Myocyte (in vitro differentiated cells): ENCODE measurements at places on chromosomes 11 and 22. TPM values are rescaled to one million over a fixed set of nuclear protein-coding genes. Genes with fewer than 3 reads are reported as not detected.

TRAF6 gene
- total RNA-seq, result 18.3 and 20.4 TPM in 2 replicates

IFITM10 gene
- total RNA-seq, result 3.9 and 8.2 TPM in 2 replicates

PVALB gene
- 3.3 and 30.7 TPM in 2 replicates for total RNA-seq

SERHL2 gene
- 1.6 and 2.8 TPM in 2 replicates for total RNA-seq

P2RY2 gene
- 1.6 and 3.4 TPM in 2 replicates for total RNA-seq

DNA sequence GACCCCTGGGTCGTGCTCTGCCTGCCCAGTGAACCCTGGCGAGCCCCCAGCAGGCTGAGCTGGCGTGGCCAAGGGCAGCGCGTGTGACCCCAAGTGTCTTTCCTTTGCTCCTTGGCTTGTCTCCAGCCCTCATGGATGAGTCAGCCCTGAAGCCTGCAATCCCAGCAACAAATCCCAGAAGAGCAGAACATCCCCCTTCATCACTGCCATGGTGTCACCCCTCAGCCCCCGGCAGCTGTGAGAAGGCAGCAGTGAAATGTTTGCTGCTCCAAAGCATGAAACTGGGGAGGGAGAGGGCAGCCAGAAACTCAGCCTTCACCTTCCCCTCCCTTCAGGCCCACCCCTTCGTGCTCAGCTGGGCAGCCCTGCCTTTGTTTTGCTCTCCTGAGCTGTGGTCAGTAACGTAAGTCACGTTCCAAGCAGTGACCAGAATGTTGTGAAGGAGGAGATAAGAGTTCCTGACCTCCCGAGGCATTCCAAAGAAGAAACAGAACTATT lies 29.8 kb downstream of the ADAMTS15 start:
- peak; percentile 95 for DNase-seq

DNA sequence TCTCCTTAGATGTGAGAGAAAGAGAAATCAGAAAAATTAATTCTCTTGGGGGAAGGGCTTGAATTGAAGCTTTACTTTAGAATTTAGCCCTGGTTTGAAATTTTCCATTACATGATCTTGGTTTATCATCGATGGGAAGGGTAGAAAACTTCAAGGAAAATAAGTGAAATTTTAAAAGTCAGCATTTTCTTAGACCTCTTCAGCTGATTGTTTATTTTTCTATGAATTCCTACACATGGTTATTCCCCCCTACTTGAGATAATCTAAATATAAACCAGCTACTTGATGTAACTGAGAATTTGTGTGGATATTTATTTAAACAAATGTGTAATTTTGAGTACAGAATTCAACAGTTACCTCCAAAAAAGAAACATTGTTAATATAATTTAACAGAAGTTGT lies 10.9 kb downstream of the PIH1D2 start:
- DNase-seq, result no peak

DNA sequence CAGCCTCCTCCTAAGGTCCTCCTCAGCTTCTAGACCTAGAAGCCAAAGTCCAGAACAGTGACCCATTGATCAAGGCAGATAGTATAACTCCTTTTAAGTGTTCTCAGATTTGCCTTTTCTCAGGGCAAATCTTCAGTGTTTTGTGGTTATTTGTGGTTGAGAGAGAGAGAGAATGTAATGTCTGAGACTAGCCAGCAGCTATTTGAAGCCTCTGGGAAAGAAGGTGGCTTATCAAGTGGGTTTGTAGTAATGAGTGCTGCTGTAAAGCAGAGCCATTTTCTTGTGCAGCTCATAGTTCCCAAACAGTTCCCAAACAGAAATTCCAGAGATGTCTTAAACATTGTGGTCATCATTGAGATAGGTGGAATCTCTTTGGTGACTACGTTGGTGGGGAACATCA lies 89.5 kb downstream of the RNF169 start:
- DNase-seq, result peak; percentile 12

DNA sequence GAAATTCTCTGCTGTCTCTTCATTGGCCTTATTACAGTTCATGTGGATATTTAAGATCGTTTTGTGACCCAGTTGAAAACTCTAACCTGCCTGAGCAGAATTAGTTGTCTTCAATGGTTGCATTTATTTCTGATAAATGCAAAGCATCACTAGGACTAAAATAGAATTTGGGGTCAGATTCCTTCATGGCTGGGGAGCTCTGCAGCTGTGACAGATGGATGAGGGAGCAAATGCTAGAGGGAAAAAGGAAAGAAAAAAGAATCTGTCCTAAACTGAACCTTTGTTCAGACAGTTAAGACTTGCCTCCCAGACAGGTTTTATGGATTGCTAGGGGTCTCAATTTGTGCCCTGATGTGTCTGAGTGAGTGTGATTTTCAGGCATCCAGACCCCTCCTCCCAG lies 113.0 kb downstream of the SYT9 start:
- peak; percentile 26 for DNase-seq

DNA sequence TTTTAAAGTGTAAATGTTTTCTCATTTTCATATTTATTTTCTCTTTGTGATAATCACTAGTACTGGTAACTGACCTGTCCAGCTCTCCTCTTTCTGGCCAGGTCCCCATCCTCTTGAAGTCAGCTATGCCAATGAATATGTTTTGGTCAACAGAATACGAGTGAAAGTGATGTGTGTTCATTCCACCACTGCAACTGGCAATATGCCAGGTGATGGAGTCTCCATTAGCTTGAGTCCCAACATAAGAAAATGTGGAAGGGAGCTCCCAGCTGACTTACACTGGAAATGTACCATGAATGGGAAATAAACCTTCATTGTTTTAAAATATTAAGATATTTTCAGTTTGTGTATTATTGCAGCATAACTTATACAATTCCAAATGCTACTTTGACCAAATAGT lies 75.8 kb downstream of the CCDC34 start:
- no peak for DNase-seq

GRCh38 chr11:129652835-129653234 lies 162.8 kb upstream of the TMEM45B start:
- no peak for DNase-seq

- DNase-seq, result no peak
Measured at GRCh38 chr22:37219533-37219932, 7.3 kb upstream of the SSTR3 start.

GRCh38 chr11:60119710-60120109 lies 31.2 kb downstream of the MS4A2 start:
- DNase-seq, result no peak

DNA sequence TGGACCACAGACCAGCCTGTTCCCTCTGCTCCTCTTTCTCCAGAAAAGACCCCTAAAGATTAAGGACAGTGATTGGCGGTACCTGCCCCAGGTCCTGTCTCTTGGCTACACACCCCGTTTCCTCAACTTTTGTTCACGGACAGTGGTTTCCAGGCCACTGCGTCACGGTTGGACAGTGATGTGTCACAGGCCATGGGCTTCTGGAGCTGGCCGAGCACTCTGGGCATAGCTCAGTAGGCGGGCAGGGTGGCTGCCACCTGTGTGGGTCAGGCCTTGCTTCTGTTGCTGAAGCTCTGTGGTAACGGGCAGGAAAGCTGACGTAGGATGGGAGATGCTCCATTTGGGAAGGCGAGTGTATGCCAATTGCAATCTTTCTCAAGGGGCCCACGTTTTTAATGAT lies 13.6 kb downstream of the TUB start:
- no peak for DNase-seq

DNA sequence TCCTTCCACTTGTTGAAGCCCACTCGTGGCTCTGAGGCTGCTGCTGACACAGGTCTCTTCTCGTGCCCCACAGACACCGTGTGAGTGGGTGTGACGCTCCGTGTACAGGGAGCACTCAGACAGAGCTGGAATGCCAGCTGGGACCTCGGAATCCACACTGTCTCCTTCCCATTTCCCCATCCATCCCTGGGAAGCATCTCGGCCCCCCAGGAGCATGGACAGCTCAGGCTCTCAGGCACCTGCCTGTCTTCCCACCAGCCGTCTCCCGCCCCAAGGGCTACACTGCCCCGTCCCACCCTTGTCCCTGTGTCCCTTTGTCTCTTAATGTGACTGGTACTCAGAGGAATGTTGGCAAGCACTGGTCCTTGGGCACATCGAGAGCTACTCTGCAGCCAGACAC lies 63.8 kb downstream of the ARHGAP8 start:
- peak; percentile 49 for DNase-seq
